ENCODE measurements at places on chromosomes 4 and X.

DNA sequence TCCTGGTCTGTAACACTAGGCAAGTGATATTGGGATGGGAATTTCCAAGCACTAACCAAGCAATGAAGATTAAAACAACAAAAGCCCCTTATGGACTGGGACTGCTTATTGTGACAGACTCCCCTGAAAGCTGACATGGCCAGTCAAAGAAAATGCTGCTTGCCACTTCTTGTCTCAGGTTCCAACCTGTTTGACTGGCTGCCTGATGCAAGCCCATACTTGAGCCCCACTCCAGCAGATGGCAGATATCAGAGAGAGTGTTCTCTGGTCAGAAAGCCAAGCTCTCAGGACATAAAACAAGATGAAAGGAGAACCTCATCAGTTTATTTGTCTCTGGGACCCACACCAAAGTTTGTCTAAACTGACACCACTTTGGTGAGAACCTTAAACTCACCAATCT lies 15.5 kb upstream of the IGBP1 start:
- no peak for DNase-seq

DNA sequence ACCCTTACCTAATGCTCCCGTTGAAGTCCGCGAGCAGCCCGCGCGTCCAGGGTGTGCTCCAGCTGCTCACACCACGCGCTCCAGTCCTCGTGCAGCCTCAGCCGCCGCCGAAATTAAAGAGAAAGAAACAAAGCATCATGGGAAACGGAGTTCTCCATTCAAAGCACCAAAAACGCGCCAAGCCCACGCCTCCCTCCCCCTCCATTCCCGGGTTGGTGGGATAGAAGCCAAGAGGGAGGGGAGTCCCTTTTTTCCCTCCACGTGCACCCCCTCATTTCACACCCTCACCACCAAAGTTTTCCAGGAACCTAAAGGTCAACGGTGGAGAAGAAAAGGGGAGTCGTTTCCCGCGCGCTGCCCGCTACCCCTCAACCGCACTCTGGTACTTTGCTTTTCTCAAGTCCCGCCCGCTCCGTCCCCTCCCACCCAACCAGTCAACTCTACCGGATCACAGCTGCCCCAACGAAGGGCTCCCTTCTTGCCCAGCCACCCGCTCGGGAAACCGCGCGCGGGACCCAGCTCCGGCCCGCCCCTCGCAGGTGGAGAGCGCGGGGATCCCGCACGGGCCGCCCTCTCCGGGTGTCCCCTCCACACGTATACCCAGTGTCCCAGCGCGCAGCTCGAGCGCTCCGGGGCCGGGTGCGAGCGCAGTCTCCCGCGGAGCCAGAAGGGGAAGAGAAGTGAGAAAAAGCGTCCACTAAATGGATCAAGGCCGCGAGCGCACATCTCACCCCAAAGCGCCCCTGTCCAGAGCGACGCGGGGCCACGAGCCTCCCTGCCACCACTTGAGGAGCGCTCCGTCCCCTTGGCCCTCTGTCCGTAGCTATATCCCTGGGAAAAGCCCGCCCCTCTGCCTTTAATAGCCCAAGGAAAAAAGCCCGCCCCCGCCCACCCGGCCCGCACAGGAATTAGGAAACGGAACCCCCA lies 65.1 kb upstream of the CCDC160 start:
- DNase-seq, result no peak

DNA sequence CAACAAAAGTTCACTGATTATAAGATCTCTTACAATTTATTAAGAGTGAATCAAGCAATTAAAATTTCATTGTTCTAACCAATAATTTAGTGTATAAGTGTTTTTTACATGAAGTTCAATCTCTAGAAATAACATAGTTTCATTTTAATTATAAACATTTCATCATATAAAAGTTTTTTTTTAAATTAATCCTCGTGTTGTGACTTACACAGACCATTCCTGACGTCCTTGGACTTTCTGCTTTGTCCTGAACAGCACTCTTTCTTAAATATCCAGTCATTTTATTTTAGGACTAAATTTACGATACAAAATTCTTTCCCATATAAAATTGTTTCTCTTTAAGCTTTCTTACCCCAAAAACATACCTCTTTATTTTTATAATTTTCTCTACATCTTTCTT lies 841.7 kb upstream of the POU3F4 start:
- no peak for DNase-seq

- no peak for DNase-seq
Measured at GRCh38 chrX:54067766-54068165, 23.5 kb upstream of the PHF8 start.

DNA sequence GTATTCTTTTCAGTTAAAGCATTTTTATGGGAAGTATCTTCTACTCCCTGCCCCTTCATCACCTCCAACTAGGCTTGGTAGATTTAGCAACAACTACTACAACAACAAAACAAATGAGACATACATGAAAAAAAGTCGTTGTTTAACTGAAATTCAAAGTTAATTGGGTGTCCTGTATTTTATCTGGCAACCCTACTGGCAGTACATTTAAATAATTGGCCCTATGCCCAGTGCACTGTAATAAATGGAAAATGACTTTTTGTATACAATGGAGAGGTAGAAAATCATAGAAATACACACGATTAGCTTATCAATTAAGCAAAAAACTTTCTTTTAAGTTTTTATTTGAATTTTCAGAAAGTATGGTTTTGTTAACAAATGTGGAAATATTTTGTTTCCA lies 21.4 kb upstream of the CLGN start:
- no peak for DNase-seq

DNA sequence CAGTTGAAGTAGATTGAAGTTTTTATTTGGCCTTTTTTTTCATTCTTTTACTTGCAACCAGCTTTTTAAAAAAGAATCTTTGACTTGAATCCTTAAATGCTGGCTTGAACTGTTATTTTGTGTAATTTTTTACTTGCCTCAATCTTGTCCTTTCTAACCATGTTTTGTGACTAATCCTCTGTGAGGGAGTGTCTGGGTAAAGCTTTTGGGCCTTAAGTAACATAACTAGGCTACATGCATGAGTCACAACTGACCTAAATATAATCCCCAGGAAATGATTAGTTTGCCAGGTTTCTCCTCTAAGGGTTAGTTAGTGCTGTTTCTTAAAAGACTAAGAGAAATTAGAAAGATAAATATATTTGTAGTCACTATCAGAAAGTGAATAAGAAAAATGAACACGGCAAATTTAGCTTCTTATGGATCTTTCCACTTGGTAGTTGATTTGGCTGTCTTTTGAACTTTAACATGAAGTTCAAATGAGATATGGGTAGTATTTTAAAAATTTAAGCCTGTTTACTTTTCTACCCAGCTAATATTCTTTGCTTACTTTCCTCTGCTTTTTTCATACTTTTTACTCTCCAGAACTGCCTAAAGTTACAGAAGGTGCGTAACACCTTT lies 13.0 kb downstream of the EXOC1 start:
- DNase-seq, result peak; percentile 81

DNA sequence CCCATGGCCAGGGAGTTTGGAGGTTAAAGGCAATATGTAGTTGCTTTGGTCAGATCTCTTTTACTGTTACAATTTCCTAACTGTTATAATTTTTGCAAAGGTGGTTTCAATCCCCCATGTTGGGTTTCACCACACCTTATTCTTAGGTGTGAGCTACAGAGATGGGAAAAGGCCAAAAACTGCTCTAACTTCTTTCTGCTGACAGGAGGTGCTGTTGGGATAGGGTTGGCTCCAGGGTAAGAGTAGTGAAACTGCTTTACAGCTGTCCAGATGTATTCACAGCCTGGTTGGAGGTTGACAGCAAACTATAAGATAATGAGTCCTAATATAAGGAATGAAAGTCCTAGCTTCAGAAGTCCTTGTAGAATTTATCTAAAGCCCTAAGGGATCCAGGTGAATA lies 181.3 kb upstream of the TEX13D start:
- DNase-seq, result no peak

GRCh38 chr4:45317276-45317675 lies 590.9 kb upstream of the GNPDA2 start:
- no peak for DNase-seq

- DNase-seq, result no peak
Measured at GRCh38 chrX:9141496-9141895, 107.6 kb upstream of the FAM9B start.

GRCh38 chr4:5184606-5185005 lies 133.3 kb downstream of the STK32B start:
- DNase-seq, result no peak

DNA sequence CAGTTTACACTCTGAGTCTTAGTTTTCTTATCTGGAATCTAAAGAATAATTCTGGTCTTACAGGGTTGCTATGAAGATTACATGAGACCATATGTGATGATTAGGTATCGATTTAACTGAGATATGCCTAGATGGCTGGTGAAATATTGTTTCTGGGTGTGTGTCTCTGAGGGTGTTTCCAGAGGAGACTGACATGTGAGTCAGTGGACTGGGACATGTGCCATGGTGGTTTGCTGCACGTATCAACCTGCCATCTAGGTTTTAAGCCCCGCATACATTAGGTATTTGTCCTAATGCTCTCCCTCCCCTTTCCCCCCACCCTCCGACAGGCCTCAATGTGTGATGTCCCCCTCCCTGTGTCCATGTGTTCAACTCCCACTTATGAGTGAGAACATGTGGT lies 186.0 kb upstream of the CXorf66 start:
- DNase-seq, result no peak

- DNase-seq, result no peak
Measured at GRCh38 chrX:12975991-12976558, 1.2 kb downstream of the TMSB4X start.

All from GM04504 (cell line).